NK-92 treated with Interleukin-12 subunit alpha and Interleukin-12 subunit beta, amount 100 ng/mL, for 24 hours (cell line): ENCODE measurements at places on chromosomes 4 and X.
A peak's percentile ranks its signal among the peaks of the same experiment; 100 is the strongest.

- DNase-seq, result no peak
These were observed 116.4 kb downstream of the RAB28 start for GRCh38 chr4:13367691-13368090.

DNA sequence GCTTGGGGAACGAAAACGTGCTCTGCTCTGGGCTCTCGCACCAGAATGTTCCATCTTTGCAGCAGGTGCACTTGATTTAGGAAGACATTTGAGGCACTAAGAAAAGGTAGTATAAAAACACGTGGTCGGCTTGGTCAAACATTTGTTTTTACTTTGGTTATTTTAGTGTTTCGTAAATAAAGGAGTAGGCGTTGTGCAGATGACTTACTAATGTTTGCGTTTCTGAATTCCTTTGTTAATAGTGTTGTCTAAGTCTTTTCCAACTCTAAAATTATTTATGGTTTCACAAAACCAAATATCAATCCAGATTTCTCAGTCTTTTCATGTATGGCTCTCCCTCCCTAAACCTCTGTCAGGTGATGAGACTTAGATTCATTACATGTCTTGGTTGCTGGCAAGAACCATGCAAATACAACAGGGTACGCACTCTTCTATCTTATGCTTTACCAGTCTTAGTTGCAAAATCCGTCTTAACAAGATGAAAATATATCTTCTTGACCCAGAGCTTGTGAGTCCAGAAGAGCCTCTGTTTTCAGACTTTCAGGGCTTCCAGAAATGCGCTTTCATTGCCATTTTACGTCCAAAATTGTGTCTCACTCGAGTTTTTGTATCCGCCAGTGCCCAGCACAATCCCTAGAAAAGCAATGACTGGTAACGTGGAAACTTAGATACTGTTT lies 686 bp downstream of the MTHFD2L start:
- DNase-seq, result no peak

GRCh38 chr4:48565362-48566033 lies 75.4 kb downstream of the ZAR1 start:
- no peak for DNase-seq

- no peak for DNase-seq
These were observed 192.7 kb upstream of the LEF1 start for GRCh38 chr4:108361446-108361820.

DNA sequence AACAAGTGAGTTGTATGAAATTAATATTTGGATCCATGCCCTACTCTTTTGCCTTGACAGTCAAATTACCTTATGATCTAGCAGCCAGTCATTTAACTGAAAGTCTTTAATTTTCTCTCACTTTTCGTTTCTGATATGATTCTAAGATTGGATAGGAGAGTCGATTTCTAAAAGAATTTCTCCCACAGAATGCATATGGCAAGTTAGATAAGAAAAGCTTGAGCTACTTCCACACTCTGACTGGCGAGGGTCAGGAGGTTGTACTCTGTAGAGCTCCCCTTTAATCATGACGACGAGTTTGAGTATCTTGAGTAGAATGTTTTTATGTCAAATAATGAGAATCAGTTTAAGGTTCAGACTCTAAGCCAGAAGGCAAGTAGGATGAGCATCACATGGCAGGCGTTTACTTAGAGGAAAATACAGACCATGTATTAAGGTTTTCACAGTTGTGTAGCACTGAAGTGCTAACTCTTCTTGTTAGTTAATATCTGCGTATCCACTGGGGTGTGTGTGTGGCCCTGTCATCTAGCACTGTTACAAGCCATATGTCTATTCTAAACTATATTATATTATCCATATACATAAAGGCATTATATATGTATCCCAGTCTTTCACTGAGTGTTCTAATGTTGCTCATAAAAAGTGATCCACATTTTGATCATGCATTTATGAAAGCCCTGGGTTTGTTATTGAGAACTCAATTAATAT lies 37.8 kb downstream of the LRP2BP start:
- no peak for DNase-seq

DNA sequence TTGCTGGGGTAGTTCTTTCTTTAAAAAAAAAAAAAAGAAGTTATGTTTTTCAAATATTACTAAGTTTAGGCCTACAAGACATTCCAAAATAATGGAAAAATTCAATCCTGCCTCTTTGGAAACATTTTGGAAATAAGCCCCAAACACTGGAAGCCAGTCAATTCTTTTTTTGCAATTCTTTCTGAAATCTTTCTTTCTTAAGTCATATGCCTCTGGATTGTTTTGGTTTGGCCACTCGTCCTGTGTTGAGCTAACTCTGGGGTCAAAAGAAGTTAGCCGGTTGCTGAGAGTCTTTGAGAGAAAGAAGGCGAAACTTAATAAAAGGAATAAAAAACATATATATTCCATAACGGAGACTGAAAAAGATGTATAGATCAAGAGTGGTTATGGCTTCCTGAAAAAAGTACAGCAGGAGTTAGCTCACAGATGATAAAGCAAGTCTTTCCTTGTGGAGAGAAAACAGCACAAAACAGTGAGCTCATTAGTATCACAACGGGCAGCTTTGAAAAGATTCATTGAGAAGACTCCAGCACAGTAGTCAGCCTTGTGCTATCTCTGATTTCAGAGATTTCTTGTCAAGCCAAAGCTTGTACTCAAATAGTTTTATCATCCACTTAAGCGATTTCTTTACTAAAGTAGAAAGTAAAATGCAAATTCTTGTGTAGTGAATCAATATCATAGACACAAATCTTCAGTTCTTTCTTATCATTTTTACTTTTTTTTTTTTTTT lies 64.8 kb downstream of the PLS3 start:
- no peak for DNase-seq

- DNase-seq, result no peak
These were observed 200.3 kb downstream of the PDGFC start for GRCh38 chr4:156771171-156771837.

- DNase-seq, result no peak
These were observed 71.4 kb upstream of the PSAPL1 start for GRCh38 chr4:7506119-7506518.

DNA sequence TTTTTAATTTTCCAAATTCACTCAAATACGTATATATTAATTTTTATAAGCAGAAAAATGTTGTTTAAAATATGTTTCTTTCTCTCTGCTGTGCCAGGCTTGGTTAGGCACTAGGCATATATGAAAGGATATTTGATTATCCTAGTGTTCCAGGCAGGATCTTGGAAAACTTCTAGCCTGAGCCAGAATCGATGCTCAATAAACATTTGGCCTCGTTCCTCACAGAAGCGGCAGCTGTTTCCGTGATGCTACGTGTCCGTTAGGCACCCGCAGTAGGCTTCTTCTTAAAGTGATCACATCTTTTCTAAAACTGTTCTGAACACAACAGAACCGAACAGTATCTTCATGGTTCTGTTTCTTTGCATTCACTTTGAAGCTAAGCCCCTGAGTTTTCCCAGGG lies 50.1 kb upstream of the CRMP1 start:
- no peak for DNase-seq

DNA sequence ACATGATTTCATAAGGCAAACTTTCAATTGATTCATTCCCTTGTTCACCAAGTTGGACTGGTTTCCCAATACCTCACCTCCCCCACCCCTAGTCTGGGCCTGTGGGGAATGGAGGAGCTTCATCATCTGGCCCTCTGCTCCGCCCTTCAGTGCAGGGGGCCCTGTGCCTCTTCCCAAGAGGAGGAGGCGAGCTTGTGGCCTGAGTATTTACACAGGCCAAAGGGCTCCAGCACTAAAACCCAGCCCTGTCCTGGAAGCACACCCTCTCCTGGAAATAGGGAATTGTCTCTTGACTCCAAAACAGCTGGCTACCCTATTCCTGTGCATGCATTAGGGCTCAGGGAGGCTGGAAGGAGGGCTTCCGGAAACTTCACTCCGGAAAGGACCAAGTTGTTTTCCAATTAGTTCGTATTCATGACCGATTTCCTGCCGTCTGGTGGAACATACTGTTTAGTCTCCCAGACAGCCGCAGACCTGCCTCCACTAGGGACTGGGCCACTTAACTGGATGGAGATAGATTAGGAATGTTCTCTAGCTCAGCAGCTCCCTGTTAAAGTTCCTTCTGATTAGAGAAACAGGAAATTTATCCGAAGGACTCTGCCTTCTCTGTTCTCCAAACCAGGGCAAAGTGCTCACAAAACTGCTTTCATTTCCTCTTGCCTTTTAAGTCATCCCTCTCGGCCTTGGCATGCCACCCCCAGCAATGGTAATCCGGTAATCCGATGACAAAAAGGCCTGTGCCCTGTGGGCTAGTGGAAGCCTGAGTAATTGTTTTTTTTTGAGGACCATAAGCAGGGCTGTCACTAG lies 5.8 kb downstream of the SRPX2 start:
- DNase-seq, result no peak

DNA sequence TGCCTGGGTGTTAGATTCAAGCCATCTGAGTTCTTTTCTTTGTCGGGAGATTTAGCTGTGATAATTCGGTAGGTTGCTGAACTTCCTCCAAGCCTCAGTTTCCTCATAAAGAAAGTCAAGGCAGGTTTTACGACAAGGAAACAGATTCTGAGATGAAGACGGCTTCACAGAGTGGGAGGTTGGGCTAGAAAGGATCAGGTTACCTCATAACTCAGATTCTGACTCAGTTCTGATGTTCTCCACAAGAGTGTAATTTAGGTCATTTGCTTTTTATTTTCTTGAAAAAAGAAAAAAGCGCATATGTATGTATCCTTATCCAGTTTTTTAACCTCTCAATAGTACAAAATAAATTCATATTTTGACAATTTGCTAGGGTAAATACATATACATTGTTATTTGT lies 47.2 kb upstream of the ELOVL6 start:
- no peak for DNase-seq

GRCh38 chr4:76705472-76705871 lies 192.5 kb downstream of the SOWAHB start:
- DNase-seq, result no peak

- no peak for DNase-seq
These were observed 30.2 kb downstream of the CLDN2 start for GRCh38 chrX:106950381-106950780.

DNA sequence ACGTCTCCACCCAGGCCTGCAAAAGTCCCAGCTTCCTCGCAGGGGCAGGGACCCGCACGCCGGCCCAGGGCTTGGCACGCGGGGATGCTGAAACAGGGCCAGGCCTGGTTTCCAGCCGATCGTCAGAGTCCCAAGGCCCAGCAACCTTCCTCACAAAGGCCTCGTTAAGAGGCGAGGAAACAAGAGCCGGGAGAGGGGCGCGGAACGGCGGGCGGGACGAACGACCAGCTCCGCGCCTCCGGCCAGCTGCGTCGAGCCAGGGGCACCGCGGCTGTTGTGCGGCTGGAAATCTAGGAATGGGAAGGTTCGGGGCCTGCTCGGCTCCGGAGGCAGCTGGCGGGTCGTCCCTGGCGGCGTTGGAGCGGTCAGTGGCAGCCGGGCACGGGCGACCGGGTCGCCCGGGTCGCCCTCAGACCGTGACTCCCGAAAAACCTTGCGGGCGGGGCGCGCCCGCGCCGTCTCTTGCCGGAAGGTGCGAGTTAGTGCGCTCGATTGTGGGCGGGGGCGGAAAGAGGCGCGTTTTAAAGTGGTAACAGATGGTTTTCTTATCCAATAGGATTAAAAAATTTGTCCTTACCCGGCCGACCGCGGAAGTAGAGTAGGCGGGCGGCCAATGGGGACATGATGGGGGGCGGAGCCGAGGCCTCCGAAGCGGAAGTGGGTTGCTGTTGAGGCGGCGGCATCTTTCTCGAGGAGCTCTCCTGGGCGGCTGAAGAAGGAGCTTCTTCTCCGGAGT lies at the start of gene RNF4:
Gene RNF4, plus strand, starts transcription at position 651 of the 736 bp plus-strand sequence. CDS start 21,388 bp downstream, outside the sequence.
- peak; percentile 95 for DNase-seq

GRCh38 chr4:4456351-4456750 lies 69.4 kb downstream of the NSG1 start:
- DNase-seq, result no peak

- DNase-seq, result no peak
These were observed 32.4 kb upstream of the RBPJ start for GRCh38 chr4:26288355-26288909.

GRCh38 chr4:53064609-53065008 lies 202.5 kb downstream of the RASL11B start:
- no peak for DNase-seq

- no peak for DNase-seq
These were observed 22.1 kb downstream of the ZRSR2 start for GRCh38 chrX:15812192-15812938.

GRCh38 chr4:78476108-78476704 lies 75.4 kb upstream of the ANXA3 start:
- DNase-seq, result no peak

- DNase-seq, result no peak
These were observed 145.4 kb downstream of the FNIP2 start for GRCh38 chr4:158914218-158914617.

GRCh38 chr4:8772499-8773123 lies 99.0 kb downstream of the HMX1 start:
- DNase-seq, result no peak

GRCh38 chr4:153538487-153539357 lies 72.6 kb downstream of the TMEM131L start:
- no peak for DNase-seq

- no peak for DNase-seq
These were observed 319.0 kb downstream of the DKK2 start for GRCh38 chr4:106717091-106717490.

DNA sequence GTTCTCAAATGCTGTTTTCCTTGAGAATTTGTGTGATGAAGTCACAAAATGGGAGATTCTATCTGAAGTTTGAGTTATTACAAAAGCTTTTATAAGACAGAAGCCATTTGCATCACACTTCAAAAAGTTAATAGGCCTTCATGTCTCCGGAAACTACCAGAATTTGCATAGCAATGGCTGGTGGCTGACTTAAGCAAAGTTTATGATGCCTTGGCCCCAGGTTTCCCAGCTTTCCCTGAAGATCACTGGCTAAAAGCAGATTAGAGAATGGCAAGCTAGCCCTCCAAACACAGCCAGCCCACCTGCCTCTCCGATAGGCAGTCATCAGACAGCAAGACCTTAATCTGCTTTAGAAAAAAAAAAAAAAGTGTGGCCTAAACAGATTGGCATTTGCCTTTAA lies 197.8 kb downstream of the HS3ST1 start:
- DNase-seq, result no peak

- DNase-seq, result no peak
These were observed 29.8 kb downstream of the ZFYVE28 start for GRCh38 chr4:2388429-2389182.

GRCh38 chrX:78116766-78117165 lies 12.7 kb downstream of the PGK1 start:
- no peak for DNase-seq

- DNase-seq, result no peak
These were observed 56.7 kb downstream of the MTM1 start for GRCh38 chrX:150625097-150625496.

DNA sequence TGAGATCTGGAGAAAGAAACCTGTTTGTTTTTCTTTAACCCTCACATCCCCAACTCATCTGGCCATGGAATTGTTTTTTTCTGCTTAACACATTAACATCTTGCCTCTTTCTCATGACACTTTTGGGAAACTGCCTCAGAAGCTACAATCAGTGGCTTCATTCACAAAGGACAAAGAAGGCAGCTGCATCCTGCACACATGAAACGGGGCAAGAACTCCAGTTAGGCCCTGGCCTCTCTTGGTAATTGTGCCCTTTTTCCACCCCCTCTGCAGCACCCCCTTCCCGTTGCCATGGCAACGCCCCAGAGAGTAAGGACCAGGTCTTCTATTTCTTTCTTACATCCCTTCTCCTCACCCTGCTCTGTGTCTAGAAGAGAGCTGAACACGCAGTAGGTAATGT lies 103.4 kb downstream of the PDGFRA start:
- DNase-seq, result no peak
